ENCODE measurements at places on chromosomes 7 and 10.
A peak's percentile ranks its signal among the peaks of the same experiment; 100 is the strongest.

GRCh38 chr10:13859979-13860654 lies 273.4 kb downstream of the PRPF18 start:
- DNase-seq, result no peak

DNA sequence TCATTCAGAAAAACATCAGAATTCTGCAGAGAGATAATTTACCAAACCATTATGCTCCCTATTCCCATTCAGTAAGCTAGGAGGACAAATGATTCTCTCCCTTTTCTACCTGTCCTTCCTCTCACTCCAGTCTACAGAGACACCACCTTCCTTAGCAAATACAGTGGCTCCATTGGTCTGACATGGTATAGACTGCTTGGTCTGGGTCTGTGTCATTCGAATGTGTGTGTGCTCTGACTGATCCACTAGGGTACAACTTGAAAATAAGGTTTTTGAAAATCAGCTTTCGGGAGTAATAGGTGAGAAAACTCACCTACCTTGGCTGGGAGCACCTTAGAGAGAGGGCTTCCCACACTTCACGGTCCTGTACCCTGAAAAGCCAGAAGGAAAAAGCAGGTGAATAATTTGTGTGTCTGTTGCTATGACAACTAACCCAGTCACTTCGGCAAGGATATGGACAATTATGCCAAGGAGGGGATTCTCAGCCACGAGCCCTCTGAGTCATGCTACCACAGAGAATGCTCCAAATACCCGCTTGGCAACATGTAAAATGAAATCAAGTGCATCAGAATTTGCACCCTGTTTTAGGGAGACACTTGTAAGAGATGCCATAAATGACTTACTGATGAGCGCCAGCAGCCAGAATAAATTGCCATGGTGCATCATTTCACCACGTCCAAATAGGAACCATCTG lies 114.5 kb upstream of the PRKCQ start:
- DNase-seq, result no peak

- no peak for DNase-seq
These were observed 35.5 kb downstream of the SVOPL start for GRCh38 chr7:138665669-138666140.

DNA sequence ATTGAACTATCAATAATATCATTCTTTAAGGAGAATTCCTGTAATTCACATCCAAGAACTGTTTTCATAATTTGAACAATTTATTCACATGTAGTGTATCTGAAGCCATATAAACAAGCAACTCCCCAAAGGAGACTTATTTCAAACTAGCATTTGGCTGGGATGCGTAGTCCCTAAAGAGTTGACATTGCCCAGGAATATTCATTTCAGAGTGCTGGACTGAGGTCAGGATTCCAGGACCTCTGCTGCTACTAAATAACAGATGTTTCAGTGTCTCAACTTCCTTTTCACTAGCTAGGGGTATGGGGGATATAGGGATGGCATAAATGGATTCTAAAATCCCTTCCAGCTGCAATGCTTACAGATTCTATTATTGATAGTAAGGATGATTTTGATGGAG lies 177.0 kb downstream of the TSPAN12 start:
- DNase-seq, result no peak

- DNase-seq, result no peak
These were observed 308.2 kb upstream of the GLI3 start for GRCh38 chr7:42545049-42545724.

DNA sequence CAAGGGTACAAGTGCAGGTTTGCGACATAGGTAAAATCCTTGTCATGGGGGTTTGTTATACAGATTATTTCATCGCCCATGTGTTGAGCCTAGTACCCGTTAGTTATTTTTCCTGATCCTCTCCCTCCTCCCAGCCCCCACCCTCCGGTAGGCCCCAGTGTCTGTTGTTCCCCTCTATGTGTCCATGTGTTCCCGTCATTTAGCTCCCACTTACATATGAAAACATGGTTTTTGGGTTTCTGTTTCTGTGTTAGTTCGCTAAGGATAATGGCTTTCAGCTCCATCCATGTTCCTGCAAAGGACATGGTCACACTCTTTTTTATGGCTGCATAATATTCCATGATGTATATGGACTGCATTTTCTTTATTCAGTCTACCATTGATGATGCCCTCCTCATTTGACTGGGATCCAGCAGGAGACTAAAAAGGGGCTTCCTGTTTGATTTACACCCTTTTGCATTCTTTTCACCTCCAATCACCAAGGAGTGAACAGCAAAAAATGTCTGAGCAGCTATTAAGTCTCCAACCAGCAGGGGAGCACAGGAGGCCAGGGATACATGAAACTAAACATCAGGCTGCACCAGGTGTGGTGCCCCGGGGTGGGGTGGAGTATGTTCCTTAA lies 188.2 kb downstream of the SKIDA1 start:
- DNase-seq, result no peak

DNA sequence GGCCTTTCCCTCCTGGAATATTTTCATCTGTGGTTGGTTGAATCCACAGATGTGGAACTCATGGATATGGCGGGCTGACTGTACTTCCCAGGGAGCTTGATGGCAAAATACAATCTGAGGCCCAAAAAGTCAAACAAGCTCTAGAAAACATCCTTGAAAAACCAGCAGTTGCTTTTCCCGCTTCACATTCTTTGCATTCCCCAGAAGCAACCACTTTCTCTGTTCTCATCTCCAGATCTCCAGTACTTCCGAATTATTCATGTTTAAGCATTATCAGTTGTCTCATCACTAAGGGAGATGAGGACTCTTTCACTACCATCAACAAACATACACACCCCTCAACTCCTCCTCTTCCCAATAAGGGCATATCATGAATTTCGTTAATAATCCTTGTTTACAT lies 55.3 kb downstream of the KIF5B start:
- no peak for DNase-seq

DNA sequence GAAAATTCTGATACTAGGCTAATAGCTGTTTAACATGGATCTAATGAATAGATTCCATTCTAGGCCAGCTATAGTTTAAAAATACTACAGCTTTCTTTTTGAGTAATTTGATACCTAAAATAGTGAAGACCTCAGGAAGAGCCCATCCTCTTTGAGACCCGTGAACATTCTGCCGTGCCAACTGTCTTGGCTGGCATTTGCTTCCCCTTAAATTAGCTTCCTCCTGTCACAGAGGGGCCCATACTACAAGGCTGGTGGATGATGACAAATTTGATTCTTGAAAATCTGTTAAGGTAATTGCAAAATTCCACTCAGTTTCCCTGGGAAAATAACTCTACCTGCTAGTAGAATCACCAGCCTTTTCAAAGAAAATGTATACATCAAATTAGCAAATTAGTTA lies 385.0 kb downstream of the DPP6 start:
- no peak for DNase-seq

- no peak for DNase-seq
These were observed 217.4 kb downstream of the ZMYND11 start for GRCh38 chr10:352476-353235.

GRCh38 chr10:95395947-95396449 lies 105.2 kb upstream of the PDLIM1 start:
- DNase-seq, result no peak

GRCh38 chr10:103168438-103168837 lies 24.6 kb downstream of the NT5C2 start:
- no peak for DNase-seq

DNA sequence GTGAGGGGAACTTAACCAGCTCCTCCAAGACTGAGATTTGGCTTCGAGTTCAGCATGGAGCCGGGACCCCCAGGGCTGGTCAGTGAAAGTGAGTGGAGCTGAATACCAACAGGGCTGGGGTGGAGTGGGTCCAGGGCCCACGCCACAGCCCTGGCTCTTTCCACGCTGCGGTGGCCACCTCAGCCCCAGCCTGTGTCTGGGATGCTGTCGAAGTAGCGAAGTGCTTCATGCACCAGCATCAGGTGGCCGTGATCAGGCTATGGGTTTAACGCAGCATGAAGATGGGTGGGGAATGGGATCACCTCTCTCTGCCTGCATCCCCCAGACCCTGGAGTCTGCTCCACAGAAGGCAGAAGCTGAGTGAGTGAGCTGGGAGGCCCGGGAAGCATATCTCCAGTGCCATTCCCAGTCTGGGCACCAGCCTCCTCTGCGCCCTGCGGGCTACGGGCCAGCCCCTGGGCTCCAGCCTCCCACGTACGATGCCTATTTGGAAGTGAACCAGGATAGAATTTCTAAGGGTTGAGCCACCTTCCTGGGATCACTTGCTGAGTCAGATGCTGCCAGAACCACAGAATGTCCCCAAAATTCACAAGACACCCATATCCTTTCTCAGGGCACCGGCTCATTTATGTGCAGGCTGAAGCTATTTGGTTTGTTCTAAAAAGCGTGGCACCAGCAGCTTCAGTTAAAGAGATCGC lies 131.1 kb upstream of the CHST15 start:
- no peak for DNase-seq

DNA sequence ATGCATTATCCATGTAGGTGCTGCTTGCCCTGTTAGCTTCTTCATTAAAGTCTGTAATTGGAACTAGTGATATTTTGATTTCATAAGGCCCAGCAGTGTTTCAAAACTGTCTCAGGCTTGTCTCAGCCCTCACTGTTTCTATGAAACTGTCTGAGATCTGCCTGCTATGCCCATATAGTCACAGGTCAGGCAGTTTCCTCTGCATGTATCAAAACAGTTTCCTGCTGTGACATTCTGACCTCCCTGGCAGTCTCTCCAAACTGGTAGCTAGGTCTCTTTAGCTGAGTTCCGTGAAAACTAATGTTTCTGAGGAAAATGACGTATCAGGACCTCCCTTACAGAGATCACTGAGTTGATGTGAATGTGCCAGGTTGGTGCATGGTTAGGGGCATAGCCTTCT lies 18.9 kb upstream of the SEMA3D start:
- DNase-seq, result no peak

DNA sequence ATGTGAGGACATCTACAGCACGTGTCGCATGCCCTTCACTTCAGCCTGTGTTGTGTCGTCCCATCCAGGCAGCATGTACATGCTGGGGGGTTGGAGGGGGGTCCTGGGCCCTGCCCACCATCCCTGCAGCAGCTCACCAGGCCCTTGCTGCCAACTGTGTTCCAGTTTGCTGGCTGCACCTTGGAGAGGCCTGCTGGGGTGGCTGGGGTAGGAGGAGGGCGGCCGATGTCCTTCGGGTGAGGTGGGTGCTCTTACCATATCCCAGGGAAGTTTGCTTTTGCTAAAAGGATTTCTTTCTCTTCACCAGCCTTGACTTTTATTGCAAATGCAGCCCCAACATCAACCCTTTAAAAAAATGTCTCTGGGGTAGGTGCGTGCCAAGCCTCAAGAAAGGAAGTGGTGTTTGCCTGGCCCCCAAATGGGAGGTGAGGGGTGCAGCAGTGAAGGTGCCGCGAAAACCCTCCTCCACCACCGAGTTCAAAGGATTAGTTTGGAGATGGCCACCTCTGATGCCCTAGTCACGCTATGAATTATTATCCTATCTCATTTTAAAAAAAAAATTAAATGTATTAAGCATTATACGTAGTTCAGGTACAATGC lies 165.8 kb upstream of the KLF6 start:
- DNase-seq, result no peak

GRCh38 chr7:75881436-75882095 lies 2.7 kb downstream of the RHBDD2 start:
- DNase-seq, result no peak

GRCh38 chr10:3784510-3785250 lies at the start of gene KLF6:
KLF6 (minus strand) TSS chr10:3785209; CDS start chr10:3785014, 195 bp downstream.
- peak; percentile 39 for DNase-seq

DNA sequence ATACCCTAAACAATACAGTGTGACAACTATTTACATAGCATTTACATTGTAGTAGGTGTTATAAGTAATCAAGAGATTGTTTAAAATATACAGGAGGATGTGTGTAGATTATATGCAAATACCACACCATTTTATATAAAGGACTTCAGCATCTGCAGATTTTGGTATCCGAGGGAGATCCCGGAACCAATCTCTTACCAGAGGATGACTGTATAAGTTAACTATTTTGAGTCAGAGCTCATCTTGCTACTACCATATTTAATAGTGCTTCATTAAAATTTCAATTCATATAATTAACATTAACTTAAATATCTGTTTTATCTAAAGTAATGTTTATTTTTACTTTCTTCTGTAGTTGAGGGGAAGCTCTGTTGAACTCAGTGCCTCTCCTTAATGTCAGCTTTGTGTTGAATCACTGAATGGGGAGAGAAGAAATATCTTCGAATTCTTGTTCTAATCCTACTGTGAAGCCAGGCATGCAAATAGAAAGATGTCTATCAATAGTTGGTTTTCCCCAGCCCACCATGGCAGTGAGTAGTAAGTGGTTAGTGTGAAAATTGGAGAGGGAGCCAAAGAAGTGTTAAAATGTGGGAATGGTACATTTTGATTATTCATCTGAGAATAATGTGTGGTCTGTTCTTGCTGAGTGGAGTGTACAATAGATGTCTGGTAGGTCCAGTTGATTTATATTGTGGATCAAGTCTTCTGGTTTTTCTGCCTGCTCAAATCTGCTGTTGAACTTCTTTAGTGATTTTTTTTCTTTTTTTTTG lies 90.1 kb upstream of the CYP26C1 start:
- DNase-seq, result no peak

- peak; percentile 57 for DNase-seq
These were observed 21.7 kb upstream of the PFKP start for GRCh38 chr10:3045471-3046209.

DNA sequence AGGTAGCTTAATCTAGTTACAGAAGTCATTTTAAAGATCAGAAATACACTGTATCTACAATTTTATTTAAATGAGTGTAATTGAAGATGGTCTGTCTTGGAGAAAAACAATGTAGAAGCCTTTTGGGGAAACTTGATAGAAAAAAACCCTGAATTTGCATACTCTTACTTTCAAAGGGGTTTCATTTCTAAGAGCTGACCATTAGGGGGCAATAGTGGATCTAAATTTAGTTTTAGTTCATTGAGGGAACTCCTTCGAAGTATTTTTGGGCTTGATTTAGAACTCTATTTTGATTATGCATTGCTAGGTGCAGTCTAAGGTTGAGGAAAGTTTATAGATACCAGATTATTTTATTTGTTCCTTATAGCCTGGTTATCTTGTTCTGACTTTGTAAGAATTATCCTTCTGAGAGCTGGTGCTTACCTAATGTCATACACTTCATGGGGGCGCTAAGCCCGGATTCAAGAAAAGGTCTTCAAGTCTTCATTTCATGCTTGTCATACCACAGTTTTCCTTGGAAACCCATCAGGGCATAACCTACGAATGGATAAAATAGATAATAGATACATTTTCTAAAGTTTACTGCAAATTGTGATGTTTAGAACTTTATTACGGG lies 69.1 kb upstream of the MXI1 start:
- DNase-seq, result no peak

- DNase-seq, result no peak
These were observed 167.8 kb downstream of the AHR start for GRCh38 chr7:17466216-17466615.

GRCh38 chr10:100653957-100654781 lies 91.2 kb upstream of the PAX2 start:
- peak; percentile 43 for DNase-seq

- DNase-seq, result no peak
These were observed 278.4 kb upstream of the SEMA3C start for GRCh38 chr7:81197266-81197665.

GRCh38 chr10:8393531-8393930 lies 339.0 kb downstream of the GATA3 start:
- no peak for DNase-seq

DNA sequence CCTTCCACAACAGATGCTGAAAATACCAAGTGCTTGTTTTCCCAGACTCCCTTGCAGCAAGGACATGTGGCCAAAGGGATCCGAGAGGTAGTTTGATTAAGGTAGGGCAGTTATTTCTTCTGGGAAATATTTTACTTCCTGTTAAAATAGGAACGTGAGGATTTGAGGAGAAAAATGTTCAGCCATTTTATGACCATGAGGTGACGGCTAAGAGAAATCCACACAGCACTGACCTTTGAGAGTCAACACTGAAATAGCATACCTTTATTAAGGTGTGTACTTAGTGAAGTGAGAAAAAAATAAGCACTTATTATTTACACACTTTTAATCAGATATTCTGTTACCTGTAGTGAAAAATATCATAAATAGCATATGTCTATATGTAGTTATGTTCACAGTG lies 133.9 kb downstream of the PPP1R3A start:
- no peak for DNase-seq

All from neural crest cell (in vitro differentiated cells).